ENCODE measurements at places on chromosomes 16 and 17. TPM values are rescaled to one million over a fixed set of nuclear protein-coding genes. Genes with fewer than 3 reads are reported as not detected.

Gene EARS2
- total RNA-seq: 30.5 TPM

Gene FBXO39
- total RNA-seq: 0.92 TPM

Gene MGAT5B
- total RNA-seq: 0.65 TPM

Gene FOXF1
- not detected for total RNA-seq

Gene TPSAB1
- total RNA-seq: not detected

Gene PRAC2
- total RNA-seq: not detected

Gene KRT28
- total RNA-seq: not detected

Gene AATK
- total RNA-seq: 0.18 TPM

Gene SLC47A1
- total RNA-seq: 2.0 TPM

GRCh38 chr16:67443265-67443664 is 12.3 kb downstream of the HSD11B2 start:
- DNase-seq: no peak

DNA sequence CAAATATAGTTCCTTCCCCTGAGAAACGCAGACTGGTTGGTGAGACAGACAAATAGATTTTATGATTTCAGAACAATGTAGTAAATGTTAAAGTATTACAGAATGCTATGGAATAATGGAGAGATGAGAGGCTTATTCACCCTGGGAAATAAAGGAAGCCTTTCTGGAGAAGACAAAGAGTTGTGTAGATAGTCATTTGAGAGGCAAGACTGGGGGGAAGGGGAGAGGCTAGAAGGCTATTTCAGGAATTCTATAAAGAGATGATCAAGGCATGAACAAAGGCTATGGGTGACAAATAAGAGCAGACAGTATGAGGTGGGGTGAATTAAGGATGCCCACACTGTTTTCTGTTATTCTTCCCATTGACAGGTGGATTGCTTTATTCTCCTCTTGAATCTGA is 211.4 kb downstream of the GRIN2A start:
- no peak for DNase-seq

- DNase-seq: no peak
Measured at GRCh38 chr17:32746280-32746679, 130.6 kb downstream of the MYO1D start.

GRCh38 chr17:44333371-44333770 is 8.7 kb upstream of the SLC25A39 start:
- no peak for DNase-seq

GRCh38 chr17:13777003-13777402 is 175.3 kb upstream of the HS3ST3A1 start:
- no peak for DNase-seq

GRCh38 chr16:85857406-85857805 is 41.6 kb upstream of the IRF8 start:
- no peak for DNase-seq

GRCh38 chr16:49928176-49929041 is 72.5 kb upstream of the ZNF423 start:
- DNase-seq: no peak

GRCh38 chr16:47916266-47916665 is 239.5 kb downstream of the ABCC12 start:
- no peak for DNase-seq

GRCh38 chr16:31042866-31043265 is 9.5 kb downstream of the STX4 start:
- no peak for DNase-seq

- DNase-seq: no peak
Measured at GRCh38 chr16:31505483-31505882, 2.7 kb downstream of the RUSF1 start.

- no peak for DNase-seq
Measured at GRCh38 chr16:23509782-23510163, 521 bp downstream of the GGA2 start.

- no peak for DNase-seq
Measured at GRCh38 chr16:4314532-4315185, 1.2 kb upstream of the GLIS2 start.

- no peak for DNase-seq
Measured at GRCh38 chr16:11677959-11678881, 10.0 kb downstream of the SNN start.

GRCh38 chr17:36542755-36543154 is 2.0 kb upstream of the GGNBP2 start:
- no peak for DNase-seq

- peak; percentile 15 for DNase-seq
Measured at GRCh38 chr17:59527931-59528330, 37.5 kb upstream of the DHX40 start.

DNA sequence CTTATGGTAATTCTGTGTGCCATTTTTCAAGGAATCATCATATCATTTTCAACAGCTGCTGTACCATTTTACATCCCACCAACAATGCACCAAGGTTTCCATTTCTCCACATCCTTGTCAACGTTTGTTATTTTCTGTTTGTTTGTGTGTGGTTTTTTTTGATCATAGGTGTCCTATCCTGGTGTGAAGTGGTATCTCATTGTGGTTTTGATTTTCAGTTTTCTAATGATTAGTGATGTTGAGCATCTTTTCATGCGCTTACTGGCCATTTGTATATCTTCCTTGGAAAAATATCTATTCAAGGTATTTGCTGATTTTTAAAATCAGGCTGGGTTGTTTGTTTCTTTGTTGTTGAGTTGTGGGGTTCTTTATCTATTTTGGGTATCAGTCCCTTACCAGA is 15.0 kb downstream of the CHD9 start:
- no peak for DNase-seq

DNA sequence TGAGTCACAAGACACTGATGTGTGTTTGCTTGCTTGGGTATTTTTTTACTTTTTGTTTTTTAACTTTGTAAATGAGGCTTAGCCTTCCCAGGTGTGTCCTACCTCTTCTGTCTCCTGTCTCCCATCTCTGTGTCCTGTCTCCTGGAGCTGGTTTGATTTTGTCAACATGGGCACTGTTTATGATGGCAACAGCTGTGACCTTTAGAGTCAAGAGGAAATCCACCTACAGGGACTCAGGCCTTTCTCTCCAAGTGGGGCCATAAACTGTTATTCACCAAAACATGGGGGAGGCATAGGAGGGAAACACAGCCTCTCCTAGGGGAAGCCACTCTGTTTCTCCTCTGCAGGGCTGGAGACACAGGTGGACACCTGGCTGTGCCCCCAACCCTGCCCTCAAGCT is 13.1 kb upstream of the PLCG2 start:
- no peak for DNase-seq

DNA sequence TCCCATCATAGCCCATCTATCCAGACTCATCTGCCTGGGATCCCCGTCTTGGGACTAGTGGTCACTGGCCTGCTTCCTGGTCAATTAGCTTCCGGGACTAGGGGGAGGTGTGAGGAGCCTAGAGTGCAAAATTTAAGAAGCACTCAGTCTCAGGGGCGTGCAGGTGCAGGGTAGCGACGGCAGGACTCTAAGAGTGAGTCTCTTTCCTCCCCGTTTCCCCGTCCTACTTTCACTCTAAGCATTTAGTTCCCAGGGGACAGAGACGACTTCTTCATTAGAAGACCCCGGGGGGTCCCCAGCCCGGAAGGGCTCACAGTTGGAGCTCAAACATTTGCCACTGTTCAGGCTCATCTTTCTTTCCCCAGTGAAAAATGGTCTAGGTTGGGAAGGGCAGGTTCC is 677 bp upstream of the ZNHIT3 start:
- no peak for DNase-seq

DNA sequence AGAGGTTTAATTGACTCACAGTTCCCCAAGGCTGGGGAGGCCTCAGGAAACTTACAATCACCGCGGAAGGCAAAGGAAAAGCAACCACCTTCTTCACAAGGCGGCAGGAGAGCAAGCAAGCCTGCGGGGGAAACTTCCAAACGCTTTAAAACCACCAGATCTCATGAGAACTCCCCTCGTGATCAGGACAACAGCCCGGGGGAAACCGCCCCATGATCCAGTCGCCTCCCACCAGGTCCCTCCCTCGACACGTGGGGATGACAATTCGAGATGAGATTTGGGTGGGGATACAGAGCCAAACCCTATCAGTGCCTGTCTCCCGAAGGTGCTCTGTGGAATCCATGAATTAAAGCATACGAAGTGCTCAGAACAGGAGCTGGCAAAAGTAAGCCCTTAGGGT is 43.9 kb upstream of the ABR start:
- DNase-seq: no peak

GRCh38 chr17:61468263-61468907 is 16.2 kb downstream of the TBX4 start:
- no peak for DNase-seq

- DNase-seq: no peak
Measured at GRCh38 chr17:69250641-69251040, 22.0 kb upstream of the ABCA10 start.

All from foreskin keratinocyte (primary cell).